ENCODE measurements at places on chromosomes 4 and X.

GRCh38 chr4:77177199-77177598 lies 20.2 kb downstream of the CCNG2 start:
- DNase-seq = peak; percentile 98

DNA sequence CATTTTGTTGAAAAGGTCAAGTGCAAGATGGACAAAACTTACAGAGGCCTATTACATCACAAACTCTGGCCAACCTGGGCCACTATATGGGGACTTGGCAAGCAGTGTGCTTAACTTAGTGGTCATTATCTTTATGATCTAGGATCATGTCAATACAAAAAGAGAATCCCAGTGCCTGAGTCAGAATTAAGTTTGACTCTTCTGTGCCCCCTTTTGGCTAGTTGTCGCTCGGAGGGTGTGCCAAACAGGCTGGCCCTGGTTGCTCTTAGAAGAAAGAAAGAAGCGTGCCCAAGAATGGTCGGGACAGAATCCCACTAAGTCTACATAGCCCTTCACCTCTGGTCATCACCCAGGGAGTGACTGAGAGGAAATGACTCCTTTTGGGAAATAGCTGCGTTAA lies 100.1 kb downstream of the EIF4E start:
- peak; percentile 48 for DNase-seq

DNA sequence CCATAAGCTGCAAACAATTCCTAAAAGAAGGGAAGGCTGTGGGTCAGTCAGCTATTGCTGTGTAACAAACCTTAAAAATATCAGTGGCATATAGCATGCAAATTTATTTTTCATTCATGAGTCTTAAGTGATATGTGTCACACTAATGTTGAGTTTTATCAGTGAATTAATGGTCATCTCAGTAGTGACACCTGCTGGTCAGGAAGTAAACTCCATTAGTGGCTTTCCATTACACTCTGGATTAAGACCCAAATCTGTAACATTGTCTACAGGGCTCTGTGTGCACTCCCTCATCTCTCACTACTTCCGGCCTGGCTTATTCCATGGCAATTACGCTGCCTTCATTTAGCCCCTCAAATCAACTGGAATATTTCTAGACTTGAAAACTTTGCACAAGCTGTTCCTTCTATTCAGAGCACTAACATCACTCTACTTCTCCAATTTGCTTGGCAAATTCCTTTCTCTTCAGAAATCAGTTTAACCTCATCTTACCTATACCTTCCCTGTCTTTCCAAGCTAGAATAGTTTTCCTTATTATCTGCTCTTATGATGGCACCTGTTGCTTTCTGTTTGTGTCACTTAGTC lies 217.3 kb upstream of the TAPT1 start:
- DNase-seq = peak; percentile 37

DNA sequence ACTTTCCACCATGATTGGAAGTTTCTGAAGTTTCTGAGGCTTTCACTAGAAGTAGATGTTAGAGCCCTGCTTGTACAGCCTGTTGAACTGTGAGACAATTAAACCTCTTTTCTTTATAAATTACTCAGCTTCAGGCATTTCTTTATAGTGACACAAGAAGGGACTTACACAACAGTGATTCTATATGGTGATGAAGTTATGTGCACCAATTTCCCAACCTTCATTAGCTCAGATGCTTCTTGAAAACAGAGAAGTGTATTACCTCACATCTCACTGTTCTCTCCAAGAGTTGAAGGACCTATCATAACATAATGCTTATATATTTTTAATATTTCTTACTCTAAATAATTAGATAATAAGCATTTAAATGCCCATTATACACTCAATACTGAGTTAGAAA lies 202.1 kb upstream of the ANXA10 start:
- DNase-seq = no peak

GRCh38 chr4:113302051-113302450 lies 252.6 kb downstream of the ANK2 start:
- no peak for DNase-seq

GRCh38 chrX:17993062-17993461 lies 132.0 kb upstream of the RAI2 start:
- DNase-seq = no peak

- DNase-seq = peak; percentile 59
These were observed 782.2 kb downstream of the ARAP2 start for GRCh38 chr4:35461931-35462659.

DNA sequence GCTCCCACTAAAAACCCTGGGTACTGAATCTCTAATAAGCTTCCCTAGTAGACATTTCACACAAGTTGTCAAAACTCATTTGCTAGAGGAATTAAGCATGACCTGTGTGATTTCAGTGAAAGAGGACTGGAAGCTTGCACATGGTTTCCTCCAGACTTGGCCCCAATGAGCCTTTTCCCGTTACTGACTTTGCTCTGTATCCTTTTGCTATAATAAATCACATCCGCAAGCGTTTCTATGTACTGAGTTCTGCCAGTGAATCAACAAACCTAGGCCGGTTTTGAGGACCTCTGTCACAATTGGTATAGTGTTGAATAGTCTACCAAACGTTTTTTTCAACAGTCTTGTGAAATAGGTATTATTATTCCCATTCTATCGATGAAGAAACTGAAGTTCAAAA lies 8.2 kb downstream of the ATP11C start:
- no peak for DNase-seq

DNA sequence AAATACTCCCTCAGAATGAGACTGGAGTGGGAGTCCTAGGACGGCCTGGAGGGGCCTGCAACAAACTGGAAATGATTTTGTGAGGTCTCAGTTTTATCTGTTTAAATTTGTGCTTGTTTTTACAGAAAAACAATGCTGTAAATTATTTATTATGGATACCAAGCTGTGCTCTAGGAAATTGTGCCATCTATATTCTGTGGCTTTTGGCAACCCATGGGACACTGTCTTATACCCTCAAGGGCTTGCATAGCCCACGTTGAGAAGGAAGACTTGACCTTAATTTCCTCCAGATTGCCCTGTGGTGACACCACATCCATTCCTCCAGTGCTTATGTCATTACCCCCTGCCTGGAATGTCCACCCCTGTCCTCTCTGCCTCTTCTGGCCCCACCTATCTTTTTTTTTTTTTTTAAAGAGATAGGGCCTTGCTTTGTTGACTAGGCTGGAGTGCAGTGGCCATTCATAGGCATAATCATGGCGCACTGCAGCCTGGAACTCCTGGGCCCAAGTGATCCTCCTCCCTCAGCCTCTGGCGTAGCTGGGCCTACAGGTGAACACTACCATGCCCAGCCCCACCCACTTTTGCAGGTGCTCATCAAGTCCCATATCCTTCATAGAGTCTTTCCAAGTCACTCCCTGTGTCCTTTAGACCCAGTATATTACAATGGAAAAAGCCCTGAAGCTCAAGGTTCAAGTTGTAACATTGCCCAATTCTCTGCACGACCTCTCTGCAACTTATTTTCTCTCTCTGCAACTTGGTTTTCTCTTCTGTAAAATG lies 77.4 kb downstream of the HPRT1 start:
- no peak for DNase-seq

- no peak for DNase-seq
These were observed 87.2 kb downstream of the GPR174 start for GRCh38 chrX:79231662-79232061.

GRCh38 chr4:69025191-69025998 lies 70.9 kb upstream of the UGT2B7 start:
- DNase-seq = peak; percentile 7

GRCh38 chr4:185143601-185143969 lies 519 bp downstream of the SLC25A4 start:
- DNase-seq = peak; percentile 51

DNA sequence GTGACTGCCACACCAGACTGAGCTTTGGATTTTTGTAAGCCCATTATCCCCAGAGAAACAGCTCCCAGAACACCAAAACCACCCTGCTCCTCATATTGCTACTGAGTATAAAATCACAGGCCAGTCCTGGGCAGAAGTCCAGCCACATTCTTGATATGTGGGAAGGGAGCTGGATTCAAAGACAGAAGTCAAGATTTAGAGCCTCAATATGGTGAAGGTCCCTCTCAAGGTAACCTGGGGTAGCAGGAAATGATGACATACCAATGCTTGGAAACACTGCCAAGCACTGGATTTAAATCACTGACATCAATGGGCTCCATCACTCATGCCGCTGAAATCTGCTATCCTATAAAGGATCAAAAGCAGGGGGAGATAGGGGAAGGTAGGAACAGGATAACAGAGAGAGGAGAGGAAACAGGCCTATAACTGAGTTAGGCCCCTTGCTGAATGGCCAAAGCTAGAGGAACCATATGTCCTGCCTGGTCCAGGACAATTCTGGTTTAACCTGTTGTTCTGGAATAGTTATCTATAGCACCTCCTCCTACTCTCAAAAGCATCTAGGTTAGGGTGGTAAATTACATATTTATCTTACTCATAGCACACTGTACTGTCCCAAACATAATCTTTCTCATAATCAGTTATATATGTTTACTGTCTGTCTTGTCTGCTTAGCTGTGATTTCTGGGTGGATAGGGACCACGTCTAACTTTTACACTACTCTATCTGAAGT lies 83.7 kb upstream of the NHS start:
- DNase-seq = no peak
